ENCODE measurements at places on chromosomes 12 and 14.

DNA sequence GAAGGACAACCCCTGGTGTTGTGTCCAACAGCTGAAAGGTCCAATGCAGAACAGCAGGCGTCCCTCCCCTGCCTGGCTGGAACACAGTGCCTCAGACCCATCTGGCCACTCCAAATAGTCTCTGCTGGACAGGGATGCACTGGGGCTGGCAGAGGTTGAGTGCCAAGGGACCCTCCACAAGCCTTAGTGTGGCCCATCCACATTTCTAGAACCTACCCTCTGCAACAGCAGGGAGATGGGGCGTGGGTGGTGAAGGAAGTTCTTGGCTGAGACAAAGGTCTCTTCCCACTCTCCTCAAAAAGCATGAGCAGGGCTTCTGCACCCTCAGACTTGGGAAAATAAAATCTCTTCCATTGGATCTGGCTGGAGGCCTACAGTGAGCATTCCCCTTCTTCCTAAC lies 36.5 kb downstream of the LTBP2 start:
- DNase-seq, result no peak

GRCh38 chr14:63972323-63972932 lies 119.6 kb downstream of the SYNE2 start:
- DNase-seq, result no peak

DNA sequence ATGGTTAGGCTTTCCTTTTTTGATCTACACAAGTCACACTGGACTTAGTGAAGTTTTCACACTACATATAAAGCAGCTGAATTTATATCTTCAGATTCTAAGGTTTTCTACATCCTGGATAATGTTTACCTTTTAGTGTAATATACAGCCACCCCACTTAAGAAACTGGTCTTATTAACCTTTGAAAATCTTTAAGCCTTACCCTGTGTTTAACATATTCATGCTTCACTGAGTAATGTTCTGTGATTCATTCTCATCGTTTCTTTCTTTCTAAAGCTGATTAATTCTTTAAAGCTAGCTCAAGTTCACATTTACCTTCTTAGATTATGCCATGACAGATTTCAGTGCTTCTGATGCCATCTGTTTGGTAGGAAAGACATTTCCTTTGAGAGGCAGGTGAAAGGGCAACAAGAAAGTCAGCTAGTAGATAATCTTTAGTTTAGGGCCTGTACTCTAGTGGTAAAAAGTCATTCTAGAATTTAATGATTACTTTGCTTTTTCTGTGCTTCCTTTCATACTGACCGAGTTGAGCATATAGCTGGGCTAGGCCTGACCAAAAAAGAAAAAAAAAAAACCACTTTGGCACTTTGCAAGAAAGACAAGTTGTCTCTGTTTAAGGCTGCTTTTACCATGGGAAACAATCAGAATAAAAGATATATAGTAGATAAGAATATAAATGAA lies 690.9 kb upstream of the FBXO33 start:
- no peak for DNase-seq

- DNase-seq, result peak; percentile 69
These were observed 30.2 kb upstream of the ANKRD9 start for GRCh38 chr14:102539544-102540314.

DNA sequence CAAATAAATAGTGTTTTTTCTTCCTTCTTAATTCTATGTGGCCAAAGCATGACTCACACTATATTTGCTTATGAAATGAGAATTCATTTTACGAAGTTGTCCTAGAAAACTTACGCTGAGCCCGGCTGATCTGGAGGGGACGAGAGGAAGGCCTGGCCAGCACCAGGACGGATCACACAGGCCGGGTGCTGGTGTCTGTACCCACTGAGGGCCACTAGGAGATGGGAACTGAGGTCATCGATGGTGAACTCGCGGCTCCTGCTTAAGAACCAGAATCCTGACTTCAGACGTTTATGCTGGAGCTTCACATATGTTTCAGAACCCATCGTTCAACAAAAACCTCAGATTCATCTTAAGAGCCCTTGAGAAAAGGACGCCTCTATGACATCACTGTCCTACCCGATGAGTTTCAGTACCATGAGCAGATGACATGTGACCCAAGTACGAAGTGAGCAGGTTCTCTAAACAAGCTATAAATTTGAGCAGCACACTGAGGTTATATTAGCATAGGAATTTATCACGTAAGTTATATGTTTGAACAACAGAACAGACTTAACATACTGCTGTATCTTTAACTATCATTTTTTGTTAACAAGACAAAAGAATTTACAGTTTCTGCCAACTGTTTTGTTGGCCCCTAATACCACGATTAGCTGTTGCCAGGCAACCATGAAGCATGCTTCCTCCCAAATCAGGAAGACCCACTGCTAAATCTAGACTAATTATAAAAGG lies 111.9 kb downstream of the FOXN3 start:
- DNase-seq, result peak; percentile 91

DNA sequence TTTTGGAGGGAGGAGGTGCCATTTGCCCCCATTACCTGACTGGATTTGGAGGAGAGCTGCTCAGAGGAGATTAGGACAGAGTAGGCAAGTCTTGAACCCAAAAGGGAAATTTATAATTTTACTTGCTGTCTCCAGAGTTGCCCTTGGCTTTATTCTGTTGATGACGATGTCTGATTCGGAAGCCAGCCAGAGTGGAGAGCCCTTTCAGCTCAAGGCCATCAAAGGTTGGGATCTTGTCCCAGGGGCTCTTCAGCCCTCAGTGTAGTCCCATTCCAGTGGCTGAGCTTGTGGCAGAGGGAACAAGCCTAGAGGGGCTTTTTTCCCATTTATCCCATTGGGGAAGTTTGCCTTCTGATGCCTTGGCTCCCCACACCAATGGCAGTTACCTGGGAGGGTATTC lies 71.8 kb downstream of the HSD17B6 start:
- no peak for DNase-seq

DNA sequence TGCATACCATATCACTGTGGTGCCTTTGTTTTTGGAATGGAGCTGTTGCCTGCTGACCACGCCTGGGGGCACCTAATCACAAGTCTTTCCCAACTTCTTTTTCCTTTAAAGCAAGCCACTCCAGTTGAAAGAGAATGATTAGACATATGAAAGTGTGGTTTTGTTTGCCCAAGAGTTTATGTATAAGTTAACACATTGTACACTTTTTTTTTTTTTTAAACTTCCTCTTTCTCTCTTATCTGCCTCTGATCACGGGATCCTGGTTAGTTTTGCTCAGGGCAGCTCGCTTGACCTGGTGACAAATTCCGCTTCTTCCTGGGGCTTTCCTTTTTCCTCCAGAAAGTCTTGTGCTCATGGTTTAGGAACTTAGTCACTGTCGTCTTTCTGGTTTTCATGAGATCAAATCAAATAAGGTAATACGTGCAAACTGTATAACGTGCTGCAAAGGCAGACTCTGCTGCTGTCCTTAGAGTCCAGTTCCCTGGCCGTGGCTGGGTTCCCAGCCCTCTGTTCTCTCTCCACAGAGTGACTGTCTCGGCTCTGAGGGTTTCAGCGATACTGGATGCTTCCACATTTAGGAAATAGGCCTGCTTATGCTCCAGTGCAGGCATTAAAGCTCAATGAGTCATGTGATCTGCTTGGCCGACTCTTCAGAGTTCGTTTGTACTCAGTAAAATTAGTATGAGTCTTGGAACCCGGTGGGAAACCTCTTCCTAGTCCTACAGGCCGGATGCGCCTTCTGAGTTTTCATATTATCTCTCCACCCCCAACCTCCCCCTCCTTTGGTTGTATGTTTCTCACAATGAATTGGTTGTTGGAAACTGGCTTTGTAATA lies 15.2 kb downstream of the RASSF3 start:
- peak; percentile 93 for DNase-seq

DNA sequence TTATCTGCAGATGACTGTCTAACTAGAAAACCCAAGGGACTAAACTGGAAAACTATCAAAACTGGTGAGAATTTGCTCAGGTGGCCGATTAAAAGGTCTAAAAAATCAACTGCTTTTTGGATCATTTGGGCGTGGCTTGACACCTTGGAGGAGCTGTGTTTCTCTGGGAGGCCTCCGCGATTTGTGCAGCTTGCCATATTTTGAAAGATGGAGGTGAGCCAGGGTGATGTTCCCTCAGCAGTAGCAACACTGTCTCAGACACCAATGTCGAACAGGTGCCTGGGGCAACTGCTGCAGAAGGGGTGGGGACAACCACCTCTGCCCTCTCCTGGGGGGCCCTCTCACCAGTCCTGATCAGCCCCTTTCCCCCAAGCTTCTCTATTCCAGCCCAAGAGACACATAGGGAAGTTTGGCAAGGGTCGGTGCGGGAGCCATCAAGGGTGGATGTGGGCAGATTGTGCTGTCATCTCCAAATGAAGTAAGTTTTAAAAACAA lies 3.8 kb downstream of the CCDC177 start:
- DNase-seq, result no peak

DNA sequence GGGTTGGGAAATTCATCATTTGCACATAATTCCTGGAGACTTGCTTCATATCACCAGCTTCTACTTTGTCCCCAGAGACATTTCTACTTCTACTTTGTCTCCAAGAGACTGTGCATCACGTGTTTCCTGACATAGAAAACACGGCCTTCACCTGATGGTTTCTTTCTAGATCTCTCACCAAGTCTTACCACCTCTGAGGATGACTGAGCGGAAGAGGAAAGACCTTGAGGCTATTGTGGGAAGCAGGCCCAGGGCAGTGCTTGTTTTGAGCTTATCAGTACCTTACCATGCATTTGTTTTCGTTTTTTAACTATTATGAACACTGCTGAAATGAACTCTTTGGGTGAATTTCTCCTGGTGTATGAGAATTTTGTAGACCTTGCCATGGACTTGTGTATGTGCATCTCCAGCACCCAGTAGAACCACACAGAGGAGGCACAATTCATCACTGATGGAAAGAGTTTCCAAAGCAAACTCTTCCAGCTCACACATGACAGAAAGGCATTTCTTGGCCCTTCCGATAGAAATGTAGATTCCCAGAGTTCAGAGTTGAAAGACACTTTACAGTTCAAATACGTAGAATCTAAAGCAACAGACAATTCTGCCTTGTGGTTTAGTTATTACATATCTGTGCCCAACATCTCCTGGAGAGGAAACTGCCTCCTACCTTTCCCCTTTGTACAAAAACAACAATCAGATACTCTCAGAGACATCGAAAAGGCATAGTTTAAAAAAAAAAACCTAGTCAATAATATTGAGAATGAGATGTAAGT lies 434.7 kb downstream of the FUT8 start:
- no peak for DNase-seq

DNA sequence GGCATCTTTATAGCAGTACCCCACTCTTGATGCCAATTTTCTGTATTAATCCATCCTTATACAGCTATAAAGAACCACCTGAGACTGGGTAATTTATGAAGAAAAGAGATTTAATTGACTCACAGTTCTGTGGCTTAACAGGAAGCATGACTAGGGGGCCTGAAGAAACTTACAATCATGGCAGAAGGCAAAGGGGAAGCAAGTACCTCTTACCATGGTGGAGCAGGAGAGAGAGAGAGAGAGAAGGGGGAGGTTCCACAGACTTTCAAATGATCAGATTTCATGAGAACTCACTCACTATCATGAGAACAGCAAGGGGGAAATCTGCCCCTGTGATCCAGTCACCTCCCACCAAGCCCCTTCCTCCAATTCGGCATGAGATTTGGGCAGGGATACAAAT lies 84.4 kb downstream of the SLC24A4 start:
- no peak for DNase-seq

- DNase-seq, result no peak
These were observed 60.8 kb upstream of the NEDD1 start for GRCh38 chr12:96846293-96846692.

DNA sequence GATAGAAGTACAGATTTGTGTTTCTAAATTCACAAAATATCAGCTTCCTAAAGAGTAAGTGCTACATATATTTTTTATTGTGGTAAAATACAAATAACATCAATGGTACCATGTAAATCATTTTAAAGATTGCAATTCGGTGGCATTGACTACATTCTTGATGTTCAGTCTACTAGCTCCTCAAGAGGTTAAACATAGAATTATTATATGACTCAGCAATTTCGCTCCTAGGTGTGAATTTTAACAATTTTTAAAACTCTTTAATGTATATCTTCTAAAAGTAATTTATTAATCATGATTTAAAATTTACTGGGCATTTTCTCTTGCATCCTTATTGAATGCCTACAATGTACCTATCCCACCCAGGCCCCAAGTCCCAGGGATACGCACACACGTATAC lies 29.8 kb upstream of the OAS1 start:
- DNase-seq, result no peak

GRCh38 chr12:111295176-111295575 lies 73.7 kb downstream of the PHETA1 start:
- DNase-seq, result no peak

DNA sequence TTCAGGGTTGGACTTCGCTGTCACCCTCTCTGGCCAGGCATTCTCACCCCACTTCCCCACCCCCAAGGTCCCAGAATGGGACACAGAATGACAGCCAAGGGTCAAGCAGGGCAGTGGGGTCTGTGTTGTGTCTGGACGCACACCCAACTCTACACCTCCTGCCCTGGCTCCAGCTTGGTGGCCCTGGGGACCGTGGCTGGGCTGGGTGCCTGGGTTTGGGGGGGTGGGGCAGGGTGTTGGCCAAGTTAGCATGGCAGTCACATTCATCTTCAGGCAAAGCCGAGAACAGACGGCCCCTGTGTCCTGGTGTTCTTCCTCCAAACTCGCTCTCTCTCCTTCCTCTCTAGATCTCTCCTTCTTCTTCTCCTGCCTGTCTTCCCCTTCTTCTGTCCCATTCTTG lies 5.6 kb downstream of the LRP1 start:
- DNase-seq, result no peak

GRCh38 chr12:2833810-2834209 lies 1.0 kb downstream of the NRIP2 start:
- DNase-seq, result no peak

DNA sequence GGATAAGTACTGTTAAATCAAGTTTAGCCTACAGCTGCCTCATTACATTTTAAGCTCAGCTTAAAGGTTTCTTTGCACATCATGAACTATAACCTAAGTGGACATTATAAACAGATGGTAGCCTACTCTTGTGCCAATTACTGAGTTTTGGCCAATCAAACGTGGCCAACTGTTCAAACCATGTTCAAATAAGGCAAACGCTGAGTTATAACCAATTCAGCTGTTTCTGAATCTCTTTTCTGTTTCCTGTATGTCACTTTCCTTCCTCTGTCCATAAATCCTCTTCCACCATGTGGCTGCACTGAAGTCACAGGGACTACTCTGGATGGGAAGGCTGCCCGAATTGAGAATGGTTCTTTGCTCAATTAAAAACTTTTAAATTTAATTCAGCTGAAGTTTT lies 98.4 kb downstream of the BCAT1 start:
- DNase-seq, result no peak

GRCh38 chr12:4789776-4790175 lies 69.6 kb downstream of the GALNT8 start:
- DNase-seq, result peak; percentile 6

GRCh38 chr14:94641632-94641955 lies 29.4 kb downstream of the SERPINA3 start:
- DNase-seq, result no peak

GRCh38 chr12:32360956-32361355 lies 38.4 kb upstream of the FGD4 start:
- no peak for DNase-seq

DNA sequence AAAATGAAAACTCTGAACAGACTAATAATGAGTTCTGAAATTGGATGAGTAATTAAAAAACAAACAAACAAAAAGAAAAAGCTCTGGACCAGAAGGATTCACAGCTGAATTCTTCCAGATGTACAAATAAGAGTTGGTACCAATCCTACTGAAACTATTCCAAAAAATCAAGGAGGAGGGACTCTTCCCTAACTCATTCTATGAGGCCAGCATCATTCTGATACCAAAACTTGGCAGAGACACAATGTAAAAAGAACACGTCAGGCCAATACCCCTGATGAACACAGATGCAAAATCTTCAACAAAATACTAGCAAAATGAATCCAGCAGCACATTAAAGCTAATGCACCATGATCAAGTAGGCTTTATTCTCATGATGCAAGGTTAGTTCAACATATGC lies 183.9 kb upstream of the CNOT2 start:
- no peak for DNase-seq

Measured in fibroblast of villous mesenchyme (primary cell).